ENCODE measurements at places on chromosomes 13 and 19.
A peak's percentile ranks its signal among the peaks of the same experiment; 100 is the strongest.

DNA sequence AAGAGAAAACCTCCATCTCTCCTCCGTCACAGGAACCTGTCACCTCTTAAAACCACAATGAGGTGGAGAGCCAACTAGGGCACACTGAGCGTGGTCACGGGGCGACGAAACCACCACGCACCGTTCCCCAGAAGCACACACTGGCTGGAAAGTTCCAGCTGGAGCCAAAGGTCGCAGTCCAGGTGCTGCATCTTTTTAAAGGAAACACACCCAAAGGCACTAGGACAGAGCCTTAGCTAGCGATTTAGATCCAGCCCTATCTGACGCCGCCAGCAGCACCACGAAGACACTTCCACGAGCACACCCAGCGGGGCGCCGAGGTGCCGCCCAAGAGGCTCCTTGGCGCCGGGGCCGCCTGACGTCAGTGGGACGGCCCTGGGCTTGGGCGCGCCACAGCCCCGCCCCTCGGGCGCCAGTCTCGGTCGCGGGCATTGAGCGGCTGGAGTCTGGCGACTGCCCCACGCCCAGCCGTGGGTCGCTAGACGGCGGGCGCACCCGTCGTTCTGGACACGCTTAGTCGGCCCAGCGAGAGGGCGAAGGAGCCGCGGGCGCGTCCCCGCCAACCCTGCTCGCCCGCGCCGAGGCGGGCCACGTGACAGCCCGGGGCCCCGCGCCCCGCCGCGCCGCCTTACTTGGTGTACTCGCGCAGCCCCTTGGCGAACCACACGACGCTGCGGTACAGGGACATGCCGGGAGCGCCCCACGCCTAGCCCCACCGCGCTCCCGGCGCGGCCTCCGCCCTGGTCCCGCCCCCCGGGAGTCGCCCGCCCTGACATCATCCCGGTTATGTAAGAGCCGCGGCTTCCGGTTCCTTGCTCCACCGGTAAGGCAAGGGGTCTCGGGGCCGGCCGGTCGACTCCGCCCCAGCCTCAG lies at the start of gene DHRS12:
TSS of gene DHRS12 (minus strand) at position 742 of the 873 bp plus-strand sequence. CDS start 4,504 bp downstream, outside the sequence.
- DNase-seq, result peak; percentile 98

DNA sequence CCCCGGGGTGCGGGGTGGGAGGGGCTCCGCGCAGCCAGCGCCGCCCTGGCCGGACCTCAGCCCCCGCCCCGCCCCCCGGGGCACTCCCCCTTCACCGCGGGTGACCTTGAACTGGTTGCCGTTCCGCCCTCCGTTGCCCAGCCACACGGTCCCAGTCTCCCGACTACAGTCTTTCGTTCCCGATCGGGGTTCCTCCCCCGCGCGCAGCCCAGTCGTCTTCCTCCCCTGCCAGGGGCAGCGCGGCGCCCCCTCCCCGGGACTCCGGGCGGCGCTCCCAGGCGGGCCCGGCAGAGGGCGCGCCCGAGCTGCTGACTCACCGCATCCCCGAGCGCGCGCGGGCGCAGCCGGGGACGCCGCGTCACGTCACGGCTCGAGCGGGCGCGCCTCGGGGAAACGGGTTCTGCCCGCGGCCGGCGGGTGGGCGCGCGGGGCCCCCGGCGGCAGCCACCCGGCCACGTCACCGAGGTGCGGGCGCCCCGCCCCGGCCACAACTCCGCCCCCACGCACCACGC lies 459 bp downstream of the MIDN start:
- peak; percentile 99 for DNase-seq

DNA sequence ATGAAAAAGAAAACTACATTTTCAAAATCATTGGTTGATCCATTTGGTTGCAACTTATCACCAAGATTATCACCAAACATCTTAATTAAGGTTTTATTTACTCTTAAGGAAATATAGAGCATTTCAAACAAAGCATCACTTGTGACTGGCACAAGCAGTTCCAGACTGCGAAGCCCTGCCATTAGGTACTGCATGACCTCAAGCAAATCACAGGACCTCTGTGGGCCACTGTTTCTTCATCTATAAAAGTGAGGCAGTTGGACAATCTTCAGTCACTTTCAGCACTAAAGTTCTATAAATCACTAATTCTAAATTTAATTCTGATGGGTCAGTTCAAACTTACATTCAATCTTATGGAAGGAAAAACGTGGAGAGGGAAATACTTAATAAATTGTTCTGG lies 2.0 kb downstream of the ELF1 start:
- no peak for DNase-seq

DNA sequence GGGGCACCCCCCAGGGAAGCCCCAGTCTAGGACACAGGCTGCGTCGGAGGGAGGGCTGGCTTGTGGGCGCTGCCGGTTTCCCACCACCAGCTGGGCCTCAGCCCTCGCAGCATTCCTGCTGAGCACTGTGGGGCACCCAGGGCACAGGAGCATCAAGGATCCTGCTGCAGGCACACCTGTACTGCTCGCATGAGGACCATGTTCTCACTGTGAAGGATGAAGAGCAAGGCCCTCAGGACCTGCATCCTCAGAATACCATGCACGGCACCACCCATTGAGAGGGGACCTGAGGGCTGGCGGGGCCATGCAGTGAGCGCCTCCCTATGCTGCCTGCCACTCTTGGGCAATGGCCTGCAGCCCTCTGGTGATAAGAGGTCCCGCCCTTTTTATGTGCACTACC lies 31.4 kb downstream of the TUBA3C start:
- no peak for DNase-seq

DNA sequence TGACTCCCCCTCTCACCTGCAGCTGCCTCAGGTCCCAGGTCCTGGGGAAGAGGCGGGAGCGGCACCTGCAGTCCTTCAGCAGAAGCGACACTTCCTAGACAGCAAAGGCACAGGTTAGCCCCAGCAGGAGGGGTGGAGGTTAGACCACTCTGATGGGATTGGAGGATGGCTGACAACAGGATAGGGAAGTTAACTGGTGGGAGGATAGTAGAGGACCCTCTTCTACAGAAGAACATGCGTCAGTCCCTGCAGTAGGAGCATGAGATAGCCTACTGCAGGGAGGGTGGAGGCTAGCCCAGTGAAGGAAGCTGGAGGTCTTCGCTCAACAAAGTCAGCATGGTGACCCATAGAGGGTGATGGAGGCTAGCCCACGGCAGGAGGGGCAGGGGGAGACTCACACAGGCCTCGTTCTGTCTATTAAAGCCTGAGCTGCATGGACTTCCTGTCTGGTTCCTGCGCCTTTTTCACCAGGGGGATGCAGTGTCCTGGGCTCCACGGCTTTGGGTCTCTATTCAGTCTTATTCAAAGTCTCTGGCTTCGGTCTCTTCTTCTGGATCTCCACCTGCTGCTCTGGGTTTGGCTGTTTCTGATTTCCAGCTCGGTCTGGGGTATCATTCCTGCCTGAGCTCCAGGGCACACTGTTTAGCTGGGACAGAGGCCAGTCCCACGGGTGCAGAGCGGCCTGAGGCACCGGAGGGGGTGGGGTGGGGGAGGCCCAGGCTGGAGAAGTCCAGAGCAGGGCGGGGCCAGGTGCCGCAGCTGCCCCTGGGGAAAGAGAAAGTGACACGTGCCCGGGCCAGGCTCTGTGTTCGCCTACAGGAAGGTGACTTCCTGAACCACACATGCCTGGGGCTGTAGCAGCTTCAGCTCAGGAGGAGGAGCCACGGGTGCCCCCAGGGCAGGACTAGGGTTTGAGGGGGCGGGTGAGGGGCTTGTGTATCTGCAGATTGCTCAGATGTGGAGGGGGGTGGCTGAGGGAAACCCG lies 7.3 kb downstream of the IFNL3 start:
- DNase-seq, result peak; percentile 52

DNA sequence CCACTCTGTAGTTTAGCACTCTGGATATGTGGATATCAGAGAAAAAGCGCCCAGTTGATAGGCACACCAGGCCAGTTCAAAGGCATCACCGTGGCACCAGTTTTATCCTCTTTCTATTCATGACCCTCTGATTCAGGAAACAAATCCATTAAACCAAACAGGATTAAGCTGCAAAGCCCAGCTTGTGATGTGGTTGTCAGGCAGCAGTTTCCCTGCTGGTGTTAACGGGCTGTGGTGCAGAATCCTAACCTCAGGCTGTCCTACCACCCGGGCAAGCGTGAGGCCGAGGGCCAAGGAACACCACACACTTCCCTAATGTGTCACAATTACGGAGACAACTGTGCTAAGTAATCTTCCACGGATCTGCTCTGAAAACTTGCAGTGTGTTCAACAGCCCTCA lies 209.1 kb downstream of the OLFM4 start:
- DNase-seq, result no peak

GRCh38 chr13:32075170-32075851 lies 43.7 kb downstream of the FRY start:
- no peak for DNase-seq

- DNase-seq, result no peak
Observed at GRCh38 chr19:23118400-23118799, 1.6 kb downstream of the ZNF730 start.

- DNase-seq, result no peak
Observed at GRCh38 chr19:11979527-11979926, 14.7 kb downstream of the ZNF763 start.

DNA sequence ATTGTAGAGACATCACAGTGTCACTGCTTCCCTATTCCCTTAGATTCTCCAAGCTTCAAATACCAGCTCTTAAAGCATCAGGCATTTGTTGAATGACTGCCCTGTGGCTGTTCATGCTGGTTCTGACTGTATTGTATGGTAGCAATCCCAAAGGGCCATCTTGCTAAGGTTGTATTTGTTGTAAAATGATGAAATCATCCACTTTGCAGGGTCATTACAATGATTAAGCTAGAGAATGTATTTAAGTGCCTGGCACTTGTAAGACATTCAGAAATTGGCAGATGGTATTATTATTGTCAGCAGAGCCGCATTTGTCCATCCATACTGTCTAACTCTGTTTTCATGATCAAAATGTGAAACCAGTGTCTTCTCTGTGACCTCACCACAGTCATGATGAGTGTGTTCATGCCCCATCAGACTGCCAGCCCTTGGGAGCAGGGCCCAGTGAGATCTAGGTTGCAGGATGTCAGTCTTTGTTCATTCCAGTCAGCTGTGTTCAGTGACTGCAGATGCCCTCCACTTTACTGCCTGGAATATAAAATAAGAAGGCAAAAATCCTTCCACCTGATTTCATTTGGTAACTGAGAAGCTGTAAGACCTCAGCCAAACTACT lies 86.1 kb downstream of the DHRS12 start:
- peak; percentile 49 for DNase-seq

GRCh38 chr19:4124638-4125037 lies 716 bp upstream of the MAP2K2 start:
- no peak for DNase-seq

DNA sequence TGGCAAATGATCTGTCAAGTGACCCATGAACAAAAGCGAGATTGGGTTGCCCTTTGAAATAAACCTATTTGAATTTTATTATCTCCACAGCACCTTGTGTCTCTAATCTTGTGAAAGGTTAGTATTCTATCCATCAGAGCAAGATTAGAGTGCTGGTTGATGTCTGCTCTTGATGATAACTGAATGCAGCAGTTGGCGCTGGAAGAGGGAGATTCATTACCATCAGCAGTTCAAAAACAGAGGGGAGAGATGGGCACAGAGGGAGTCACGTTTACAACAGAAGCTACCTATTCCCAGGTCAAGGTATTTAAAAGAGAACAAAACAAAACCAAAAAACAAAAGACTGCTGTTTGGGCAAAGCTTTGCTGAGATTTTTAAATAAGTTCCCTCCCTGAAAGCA lies 588.1 kb downstream of the GPC6 start:
- no peak for DNase-seq

GRCh38 chr13:24127116-24127631 lies 33.3 kb upstream of the SPATA13 start:
- DNase-seq, result no peak

DNA sequence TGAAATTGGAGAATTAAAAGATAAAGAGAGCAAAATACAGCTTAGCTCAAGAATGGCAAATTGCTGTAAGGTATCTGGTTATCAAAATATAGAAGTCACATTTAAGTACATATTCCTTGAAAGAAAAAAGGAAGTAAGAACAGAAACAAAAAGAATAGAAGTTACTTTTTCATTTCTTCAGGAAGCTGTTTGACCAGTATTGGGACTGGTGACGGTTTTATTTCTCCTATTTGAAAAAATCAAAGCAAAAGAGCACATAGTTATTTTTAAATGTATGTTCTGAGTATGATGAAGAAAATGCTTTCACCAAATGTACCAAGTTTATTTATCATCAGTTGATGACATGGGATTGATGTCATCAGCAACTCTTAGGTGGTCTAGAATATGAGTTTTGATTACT lies 83.1 kb upstream of the OXGR1 start:
- no peak for DNase-seq

- peak; percentile 81 for DNase-seq
Observed at GRCh38 chr19:13831537-13832467, 36.6 kb downstream of the ZSWIM4 start.

GRCh38 chr19:42487032-42487797 lies 41.1 kb downstream of the CEACAM1 start:
- no peak for DNase-seq

DNA sequence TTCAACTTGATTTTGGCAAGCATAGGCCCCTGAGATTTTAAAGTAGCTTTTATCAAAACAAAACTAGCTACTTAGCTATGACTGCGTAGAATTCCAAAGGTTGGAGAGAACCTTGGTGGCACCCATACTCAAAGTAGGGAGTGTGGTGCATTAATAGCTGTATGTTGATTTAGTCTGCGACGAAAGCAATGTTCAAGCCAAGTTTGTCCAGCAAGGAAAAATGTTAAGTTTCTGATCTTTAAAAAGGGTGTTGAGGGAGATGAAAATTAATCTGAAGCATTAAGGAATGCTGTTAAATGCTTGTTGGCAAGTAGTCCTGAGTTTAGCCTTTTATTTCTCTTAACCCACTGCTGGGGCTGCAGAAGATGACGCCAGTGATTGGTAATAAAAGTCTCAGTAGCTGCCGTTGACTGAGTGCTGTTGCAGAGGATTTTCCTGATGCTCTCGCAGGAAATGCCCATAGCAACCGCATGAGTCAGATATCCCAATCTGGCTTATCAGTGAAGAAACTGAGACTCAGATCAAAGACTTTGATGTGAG lies 75.9 kb upstream of the RNF113B start:
- peak; percentile 83 for DNase-seq

GRCh38 chr13:26342898-26343297 lies 89.0 kb downstream of the CDK8 start:
- no peak for DNase-seq

DNA sequence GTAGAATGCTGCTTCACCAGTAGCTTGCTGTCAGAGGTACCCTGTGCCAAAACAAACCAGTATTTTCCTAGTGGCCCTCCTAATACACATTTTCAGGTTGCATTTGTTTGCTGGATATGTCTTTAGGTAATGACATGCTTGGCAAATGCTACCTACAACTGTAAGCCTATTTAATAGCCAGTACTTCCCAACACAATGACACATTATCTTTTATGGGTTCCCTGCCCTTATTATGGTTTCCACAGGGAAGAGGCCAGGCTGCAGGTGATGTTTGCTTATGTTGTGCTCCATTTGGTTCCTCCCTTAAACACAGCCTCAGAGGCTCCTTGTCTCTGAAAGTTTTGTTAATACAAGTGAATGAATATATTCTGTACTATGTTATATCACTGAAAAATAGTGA lies 24.7 kb downstream of the FRY start:
- no peak for DNase-seq
